T-cell (primary cell): ENCODE measurements at places on chromosomes 13 and 19.

GRCh38 chr13:20492641-20493040 lies 33.0 kb downstream of the CRYL1 start:
- peak; percentile 64 for DNase-seq

DNA sequence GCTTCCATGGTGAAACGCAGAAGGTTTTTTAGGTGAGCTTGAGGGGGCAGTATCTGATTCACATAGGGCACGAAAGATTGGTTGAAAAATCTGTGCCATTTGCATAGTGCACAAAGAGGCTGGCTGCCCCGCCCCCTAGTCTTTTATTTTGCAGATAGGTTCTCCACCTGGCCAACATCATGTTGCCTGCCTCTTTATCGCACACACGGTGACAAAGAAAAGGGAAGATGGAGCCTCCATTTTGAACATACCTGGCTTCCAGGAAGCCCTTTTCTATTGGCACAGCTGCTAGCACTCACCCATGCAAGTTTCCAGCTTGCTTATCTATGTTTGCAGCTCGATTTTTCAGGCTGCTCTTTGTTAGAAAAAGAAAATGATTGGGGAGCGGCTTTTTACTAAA lies 316.2 kb upstream of the KLHL1 start:
- no peak for DNase-seq

DNA sequence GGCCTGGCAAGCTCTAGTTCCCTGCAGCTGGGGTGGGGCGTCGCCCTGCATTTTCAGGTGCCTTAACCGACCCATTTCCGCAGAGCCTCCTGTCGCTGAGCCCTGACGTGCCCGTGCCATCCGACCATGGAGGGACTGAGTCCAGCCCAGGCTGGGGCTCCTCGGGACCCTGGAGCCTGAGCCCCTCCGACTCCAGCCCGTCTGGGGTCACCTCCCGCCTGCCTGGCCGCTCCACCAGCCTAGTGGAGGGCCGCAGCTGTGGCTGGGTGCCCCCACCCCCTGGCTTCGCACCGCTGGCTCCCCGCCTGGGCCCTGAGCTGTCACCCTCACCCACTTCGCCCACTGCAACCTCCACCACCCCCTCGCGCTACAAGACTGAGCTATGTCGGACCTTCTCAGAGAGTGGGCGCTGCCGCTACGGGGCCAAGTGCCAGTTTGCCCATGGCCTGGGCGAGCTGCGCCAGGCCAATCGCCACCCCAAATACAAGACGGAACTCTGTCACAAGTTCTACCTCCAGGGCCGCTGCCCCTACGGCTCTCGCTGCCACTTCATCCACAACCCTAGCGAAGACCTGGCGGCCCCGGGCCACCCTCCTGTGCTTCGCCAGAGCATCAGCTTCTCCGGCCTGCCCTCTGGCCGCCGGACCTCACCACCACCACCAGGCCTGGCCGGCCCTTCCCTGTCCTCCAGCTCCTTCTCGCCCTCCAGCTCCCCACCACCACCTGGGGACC lies 1.2 kb downstream of the ZFP36 start:
- peak; percentile 65 for DNase-seq

GRCh38 chr19:17205237-17206140 lies 9.7 kb upstream of the USE1 start:
- peak; percentile 42 for DNase-seq

DNA sequence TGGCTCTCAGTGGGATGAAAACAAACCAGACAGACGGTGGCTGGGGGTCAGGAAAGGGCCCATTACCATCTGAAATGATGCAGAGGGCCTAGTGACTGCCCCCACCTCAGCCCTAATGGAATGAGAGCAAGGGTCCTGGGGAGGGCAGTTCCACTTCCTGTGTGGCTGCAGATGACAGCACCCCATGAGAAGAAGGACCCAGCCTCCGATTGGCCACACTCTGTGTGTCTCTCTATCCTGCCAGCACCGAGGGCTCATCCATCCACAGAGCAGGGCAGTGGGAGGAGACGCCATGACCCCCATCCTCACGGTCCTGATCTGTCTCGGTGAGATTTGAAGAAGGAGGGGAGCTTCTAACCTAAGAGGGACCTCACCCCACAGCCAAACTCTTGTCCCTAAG lies 498 bp downstream of the LILRB1 start:
- no peak for DNase-seq

DNA sequence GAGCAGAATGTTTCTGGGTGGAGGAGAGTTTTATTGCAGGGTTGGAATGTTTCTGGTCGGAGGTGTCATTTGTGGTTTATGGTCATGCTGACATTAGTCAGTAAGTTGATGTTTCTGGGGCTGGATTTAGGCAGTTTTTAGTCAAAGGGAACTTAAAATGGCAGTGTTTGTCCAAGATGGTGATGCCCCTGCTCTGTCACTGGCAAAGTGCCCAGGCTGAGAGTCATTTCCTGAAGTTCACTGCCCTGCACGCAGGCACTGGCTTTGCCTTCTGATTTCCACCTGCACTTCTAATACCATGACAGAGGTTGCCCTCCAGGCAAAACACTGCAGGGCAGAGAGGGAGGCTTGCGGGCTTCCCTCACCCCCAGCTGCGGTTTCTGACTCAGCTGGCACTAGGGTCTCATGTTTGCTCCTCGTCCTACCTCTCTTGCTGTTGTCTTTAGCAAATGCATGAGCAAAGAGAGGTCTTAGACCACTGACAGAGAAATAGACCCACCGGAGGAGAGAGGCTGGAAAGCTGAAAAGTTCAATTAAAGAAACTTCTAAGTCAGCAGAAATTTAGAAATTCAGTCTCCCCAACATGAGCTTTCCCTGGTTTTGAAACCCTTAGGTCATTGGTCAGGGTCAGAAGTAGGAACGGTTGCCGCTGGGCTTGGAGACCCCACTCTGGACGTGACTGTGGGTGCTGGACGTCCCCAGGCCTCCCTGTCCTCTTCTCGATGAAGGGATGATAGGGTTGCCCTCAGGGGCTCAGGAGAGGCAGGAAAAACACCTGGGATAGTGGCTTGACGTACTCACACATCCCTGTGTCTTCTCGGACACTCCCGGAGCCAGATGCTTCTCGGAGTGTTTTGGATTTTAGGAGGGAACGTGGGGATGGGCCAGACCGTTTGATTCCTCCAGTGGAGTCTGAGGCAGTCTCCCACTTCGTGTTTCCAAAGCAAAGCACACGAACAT lies 26.3 kb downstream of the TMEM255B start:
- DNase-seq = no peak

DNA sequence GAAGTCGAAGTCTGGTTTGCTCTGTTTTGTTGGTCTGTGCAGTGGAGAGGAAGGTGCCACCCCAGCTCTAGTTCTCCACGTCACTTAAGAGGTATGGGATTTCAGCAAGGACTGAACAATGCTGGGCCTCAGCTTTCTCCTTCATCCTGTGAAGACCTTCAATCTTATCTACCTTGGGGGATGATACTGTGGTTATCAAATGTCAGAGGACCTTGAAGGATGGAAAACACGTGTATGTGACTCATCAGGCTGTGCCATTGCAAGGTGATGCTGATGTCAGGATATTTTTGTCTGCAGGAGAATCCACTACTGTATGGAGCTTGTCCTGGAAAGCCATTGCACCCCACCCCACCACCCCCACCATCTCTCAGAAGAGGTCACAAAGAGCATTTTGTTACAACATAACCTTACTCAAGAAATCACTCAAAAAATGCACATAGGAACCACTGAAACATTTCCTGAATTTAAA lies 81.4 kb upstream of the UQCRFS1 start:
- no peak for DNase-seq

DNA sequence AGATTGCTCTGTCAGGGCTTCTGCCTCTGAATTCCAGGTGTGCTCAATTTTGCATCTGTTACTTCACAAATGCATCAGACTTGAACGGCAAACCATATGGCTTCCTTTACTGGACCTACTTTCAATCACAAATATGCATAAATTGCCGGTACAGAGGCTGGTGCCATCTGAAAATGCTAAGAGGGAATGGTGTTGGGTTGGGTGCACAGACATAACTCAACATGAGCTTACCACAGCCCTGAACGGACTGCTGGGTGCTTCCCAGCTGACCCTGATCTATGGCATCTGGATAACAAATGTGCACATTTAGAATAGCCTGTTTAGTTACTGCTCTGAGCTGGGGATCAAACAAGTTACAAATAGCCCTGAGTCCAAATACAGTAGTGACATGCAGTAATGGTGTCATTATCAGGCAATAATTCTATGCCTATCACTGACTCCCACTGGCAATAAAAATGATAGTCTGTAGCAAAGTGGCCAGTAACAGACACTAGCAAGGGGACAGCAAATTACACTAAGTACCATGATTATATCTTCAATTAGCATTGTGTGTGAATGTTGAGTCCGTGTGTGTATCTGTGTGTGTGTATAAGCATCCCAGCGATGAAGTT lies 927.3 kb downstream of the DIAPH3 start:
- DNase-seq = no peak

- peak; percentile 13 for DNase-seq
Observed at GRCh38 chr13:110629735-110630134, 14.4 kb downstream of the NAXD start.

DNA sequence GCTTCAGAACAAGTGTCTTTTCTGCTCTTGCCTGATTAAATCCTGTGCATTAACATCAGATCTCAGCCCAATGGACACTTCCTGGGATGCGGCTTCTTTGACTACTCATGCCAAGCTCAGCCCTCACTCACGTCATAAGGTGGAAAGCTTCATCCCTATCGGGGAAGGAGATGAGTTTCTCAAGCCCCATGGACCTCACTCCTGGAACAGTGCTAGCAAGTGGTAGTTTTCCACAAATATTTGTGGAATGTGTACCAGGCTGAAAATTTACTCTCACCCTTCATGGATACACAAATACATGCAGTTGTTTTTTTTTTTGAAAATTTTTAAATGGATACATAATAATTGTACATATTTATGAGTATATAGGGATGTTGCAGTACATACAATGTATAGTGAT lies 34.6 kb upstream of the FARP1 start:
- DNase-seq = no peak
